Brain microvascular endothelial cell (primary cell): ENCODE measurements at places on chromosomes 7 and 10.

GRCh38 chr10:79079490-79080355 lies 11.0 kb downstream of the ZMIZ1 start:
- DNase-seq, result peak; percentile 56

GRCh38 chr10:105494303-105494702 lies 853.2 kb downstream of the SORCS3 start:
- no peak for DNase-seq

GRCh38 chr10:71845410-71846405 lies 5.3 kb downstream of the PSAP start:
- DNase-seq, result no peak

- DNase-seq, result no peak
These were observed 38.8 kb downstream of the TACR2 start for GRCh38 chr10:69377933-69378332.

DNA sequence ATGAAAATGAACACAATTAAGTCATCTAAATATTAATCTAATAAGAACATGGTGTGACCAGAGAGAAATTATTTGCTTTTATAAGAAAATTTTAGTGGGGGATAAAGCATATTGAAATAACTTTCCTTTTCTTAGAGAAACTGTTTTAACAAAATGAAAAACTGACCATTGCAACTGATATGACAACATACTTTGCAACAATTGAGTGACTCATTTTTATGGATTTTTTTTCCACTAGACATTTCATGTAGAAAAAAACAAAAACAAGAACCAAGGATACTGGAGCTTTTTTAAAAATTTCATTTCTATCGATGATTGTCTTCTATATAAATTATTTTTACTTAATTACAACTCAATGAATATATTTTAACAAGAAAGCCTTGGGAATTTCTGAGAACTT lies 90.0 kb downstream of the C1GALT1 start:
- DNase-seq, result no peak

DNA sequence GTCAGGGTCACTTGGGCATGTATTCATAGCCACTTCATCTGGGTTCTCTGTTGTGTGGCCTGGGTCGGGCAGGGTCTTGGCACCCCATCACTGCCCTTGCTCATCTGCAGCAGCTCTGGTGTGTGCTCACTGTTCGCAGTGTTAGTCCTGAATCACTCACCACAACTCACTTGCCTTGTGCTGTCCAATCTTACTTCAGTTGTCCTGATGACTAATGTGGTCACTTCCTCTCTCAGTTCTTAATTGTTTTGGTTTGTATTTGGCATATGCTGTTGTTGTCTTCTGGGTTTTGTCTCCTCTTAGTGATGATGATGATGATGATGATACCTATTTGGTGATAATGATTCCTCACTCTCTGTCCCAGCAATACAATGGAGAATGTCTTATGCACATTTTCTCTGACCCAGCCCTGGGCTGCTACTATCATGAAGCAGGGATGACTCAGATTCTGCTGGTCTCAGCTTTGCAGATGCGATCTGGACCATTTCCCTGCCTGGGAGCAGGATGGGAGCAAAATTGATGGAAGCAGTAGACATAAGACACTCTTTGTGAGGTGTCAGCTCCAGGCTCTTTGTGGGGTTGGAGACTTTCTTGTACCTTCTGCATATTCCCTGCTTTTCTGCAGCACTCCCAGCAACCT lies 17.0 kb downstream of the ADRA2A start:
- DNase-seq, result peak; percentile 69

DNA sequence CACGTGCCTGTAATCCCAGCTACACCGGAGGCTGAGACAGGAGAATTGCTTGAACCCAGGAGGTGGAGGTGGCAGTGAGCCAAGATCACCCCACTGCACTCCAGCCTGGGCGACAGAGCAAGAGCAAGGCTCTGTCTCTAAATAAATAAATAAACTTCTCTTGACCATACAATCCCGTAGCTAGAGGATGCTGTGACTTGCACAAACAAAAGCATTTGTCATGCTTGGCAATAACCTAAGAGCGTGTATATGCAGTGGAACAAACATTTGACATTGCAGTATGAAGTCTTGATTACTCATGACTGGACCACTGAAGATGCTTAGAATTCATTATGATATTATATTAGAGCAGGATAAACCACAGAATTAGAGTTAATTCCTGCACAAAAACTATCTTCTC lies 1.4 kb upstream of the C7orf57 start:
- DNase-seq, result no peak

DNA sequence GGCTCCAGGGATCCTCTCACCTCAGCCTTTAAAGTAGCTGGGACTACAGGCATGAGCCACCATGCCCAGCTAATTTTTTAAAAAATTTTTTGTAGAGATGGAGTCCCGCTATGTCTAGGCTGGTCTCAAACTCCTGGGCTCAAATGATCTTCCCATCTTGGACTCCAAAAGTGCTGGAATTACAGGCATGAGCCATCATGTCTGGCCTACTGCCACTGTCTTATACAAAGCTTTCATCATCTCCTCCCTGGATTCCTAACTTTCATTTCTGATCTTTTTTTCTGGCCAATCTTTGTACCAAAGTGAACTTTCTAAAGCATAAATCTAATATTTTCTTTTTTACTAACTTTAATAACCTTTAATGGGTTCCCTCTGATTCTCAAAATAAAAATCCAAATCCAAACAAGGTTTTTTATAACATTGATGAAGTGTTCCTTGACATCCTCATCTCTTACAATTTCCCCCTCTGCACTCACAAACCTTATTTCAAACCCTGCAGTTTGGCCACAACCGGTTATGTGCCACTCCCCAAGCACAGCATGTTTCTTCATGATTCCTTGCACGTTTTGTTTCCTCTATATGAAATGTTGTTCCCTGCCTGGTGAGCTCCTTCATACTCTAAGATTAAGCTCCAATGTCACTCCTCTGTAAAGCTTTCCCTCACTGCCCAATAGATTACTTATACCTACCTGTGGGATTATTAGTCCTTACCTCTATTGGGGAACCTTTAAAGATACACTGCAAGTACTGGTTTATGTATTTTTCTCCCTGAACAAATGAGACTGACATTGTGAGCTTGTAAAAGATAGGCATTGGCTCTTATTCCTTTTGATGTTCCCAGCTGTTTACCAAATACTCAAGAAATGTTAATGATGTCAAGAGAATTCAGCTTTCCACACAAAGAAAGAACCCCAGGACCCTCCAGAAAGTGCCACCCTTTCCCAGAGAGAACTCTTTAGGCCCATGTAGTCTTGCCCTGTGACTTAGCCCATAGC lies 101.7 kb downstream of the HOXA1 start:
- no peak for DNase-seq

- no peak for DNase-seq
These were observed 32.0 kb downstream of the ZMIZ1 start for GRCh38 chr10:79100771-79101170.

DNA sequence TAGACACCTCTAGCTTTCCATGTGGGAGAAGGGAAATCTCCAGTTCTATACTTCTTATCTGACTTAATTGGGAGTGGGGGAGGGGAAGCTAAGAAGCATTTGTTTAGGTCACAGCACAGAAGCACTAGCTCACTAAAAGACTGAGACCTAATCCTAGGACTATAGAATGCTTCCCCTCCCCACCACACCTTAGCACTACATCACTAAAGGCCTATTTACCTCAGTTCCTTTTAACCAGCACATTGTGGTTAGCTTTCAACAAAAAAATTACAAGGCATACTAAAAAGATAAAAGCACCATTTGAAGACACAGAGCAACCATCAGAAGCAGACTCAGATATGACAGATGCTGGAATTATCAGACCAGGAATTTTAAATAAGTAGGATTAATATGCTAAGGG lies 53.8 kb upstream of the ADRA2A start:
- no peak for DNase-seq

DNA sequence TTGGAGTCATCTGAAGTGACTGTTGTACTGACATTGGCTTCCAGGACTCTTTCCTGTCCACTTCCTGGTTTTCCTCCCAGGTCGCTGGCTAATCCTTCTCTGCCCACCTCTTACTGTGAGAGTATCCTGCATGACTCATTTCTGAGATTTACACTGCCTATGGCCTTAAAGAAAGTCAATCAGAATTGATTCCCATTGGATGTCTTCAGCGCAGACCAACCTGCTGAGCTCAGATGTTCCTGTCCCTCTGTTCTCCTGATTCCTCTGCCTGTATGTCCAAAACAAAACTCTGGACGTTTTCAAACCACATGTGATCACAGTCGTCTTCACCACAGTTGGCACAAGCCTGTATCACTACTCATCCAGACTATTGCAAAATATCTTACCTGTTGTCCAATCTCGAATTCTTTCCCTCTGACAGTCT lies 262.1 kb downstream of the CREB5 start:
- DNase-seq, result no peak

DNA sequence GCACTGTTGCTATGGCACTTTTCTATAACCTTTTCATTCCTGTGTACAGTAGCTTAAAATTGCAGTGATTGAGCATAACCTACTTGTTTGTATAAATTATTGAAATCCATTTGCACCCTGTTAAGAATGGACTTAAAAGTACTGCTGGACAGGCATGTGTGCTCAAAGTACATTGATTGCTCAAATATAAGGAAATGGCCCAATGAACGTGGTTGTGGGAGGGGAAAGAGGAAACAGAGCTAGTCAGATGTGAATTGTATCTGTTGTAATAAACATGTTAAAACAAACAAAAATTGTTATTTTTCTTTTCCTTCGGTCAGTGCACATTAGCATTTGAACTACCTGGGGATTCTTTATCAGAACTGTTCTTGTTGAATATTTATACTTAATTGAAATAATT lies 57.1 kb upstream of the BAMBI start:
- no peak for DNase-seq

GRCh38 chr7:80929619-80930018 lies 10.8 kb upstream of the SEMA3C start:
- peak; percentile 54 for DNase-seq

DNA sequence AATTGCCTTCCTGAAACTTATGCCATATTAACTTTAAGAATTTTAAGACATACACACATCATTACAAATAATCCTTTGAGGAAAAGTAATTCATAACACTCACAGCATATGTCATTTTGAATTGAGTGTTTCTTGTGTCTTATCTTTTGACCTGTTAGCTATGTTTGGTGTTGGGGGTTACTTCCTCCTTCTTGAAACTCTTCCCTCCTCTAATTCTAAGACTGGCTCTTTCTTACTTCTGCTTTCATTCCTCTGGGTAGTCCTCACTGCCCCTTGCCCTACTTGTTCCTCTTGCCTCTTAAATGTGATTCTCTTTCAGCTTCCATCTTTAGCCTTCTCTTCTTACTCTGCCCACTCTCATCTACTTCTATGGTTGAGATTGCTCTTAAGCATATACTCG lies 28.3 kb upstream of the PIP4K2A start:
- DNase-seq, result no peak

DNA sequence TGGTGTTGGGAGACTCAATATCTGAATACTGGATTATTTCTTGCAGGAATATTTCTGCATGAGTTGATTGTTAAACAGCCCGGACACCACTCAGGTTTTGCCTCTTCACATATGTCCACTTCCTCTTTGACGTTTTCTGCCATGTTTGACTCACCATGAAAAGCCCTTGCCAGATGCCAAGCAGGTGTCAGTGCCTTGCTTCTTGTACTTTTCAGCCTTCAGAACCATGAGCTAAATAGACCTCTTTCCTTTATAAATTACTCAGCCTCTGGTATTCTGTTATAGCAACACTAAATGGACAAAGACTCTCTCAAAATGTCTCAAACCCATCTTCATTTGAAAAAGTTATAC lies 24.7 kb upstream of the MACC1 start:
- no peak for DNase-seq

DNA sequence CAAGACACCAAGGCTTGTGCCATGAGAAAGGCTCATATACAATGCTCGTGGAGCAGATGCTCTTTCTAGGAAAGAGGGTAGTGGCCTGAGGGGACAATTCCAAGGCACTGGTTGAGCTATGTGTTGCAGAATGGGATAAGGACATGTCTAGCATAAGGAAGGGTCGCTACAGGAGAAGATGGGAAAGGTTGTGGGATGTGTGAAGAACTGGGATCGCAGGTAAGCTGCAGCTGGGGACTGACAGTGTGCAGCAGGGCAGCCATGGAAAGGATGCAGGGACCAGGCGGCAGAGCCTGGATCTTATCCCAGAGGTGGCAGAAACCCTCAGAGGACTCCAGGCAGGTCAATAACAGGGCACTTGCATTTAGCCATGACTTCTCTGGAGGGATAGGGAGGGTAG lies 56.1 kb downstream of the COBL start:
- no peak for DNase-seq

- DNase-seq, result peak; percentile 34
These were observed 47.5 kb downstream of the DNAJB6 start for GRCh38 chr7:157384301-157384700.

GRCh38 chr7:120944826-120945562 lies 5.6 kb upstream of the ING3 start:
- no peak for DNase-seq

DNA sequence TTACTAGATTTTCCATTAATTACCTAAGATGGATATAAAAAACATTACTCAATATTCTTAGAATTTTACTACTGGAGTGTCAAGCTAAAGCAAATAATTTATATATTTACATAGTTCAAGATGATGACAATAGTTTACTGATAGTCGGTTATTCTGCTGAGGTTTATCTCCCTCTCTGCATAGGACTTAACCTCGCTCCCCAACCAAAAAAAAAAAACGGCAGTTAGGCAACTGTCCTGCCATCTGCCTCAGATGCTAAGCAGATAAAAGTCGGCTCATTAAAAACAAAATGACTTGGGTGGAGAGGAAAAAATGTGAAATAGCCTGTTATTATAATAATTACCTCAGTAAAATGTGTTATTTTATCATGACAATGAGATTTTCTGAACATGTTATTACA lies 14.0 kb upstream of the ITGB8 start:
- DNase-seq, result no peak

DNA sequence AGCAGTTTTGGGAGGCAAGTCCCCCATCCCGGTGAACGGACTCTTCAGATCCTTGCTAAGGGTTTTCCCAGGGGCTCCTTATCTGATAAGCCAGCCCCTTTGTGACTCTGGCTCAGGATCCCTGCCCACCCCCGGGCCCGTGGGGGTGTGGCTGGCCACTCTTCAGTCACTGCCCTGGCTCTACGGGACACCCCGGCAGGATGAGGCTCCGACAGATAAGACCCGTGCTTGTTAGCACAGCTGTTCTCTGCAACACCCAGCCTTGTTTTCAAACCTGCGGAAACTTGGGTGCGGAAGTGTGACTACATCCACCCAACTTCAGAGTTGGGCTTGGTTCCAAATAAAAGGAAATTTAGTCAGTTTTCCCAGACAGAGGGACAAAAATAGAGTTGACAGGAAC lies 66.7 kb upstream of the PODXL start:
- DNase-seq, result peak; percentile 88

DNA sequence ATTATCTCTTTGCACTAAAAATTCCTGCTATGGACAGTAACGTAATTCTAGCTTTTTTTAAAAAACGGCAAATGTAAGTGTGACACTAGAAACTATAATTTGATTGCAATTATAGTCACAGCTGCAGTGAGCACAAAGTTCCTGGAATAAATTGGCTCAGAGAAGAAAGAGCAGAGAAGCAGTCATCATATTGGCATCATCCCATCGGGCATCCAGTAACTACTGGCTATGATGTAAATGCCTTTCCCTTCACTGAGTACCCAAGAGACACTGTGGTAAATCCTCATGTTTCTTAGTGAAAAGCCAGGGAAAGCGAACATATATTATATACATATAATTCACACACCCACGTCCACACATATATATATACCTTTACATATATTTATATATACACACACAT lies 43.6 kb downstream of the PIP4K2A start:
- no peak for DNase-seq

GRCh38 chr7:99260395-99260794 lies 12.2 kb upstream of the MYH16 start:
- no peak for DNase-seq
